ENCODE measurements at places on chromosomes 13 and 19.

- DNase-seq, result no peak
Observed at GRCh38 chr19:18833141-18833476, 1.4 kb downstream of the UPF1 start.

DNA sequence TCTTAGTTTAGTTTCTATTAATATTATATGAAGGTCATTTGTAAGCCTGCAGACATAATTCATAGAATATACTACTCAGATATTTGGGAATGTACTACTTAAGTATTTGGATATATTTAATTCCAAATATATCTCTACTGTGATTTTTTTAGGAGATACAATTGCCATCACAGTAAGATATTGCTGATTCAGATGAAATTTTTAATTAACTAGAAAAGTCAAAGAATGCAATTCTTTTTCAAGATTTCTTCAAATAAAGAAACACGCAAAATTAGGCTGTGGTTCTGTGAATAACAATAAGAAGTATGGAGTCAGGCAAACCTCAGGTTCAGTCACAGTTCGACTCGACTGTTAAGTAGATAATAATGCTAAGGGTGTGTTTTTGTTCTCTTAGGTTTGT, 550.4 kb upstream of the GPC6 start:
- DNase-seq, result no peak

- DNase-seq, result peak; percentile 36
Observed at GRCh38 chr19:6801485-6802086, 29.1 kb downstream of the VAV1 start.

- DNase-seq, result no peak
Observed at GRCh38 chr19:6663236-6664201, 6.4 kb downstream of the TNFSF14 start.

- DNase-seq, result no peak
Observed at GRCh38 chr13:96810104-96810503, 184.2 kb downstream of the OXGR1 start.

GRCh38 chr19:42032431-42032830, 37.6 kb downstream of the GRIK5 start:
- no peak for DNase-seq

GRCh38 chr19:5255602-5256231, 84.9 kb downstream of the PTPRS start:
- DNase-seq, result no peak

- DNase-seq, result no peak
Observed at GRCh38 chr19:43501661-43502418, 2.7 kb downstream of the PHLDB3 start.

DNA sequence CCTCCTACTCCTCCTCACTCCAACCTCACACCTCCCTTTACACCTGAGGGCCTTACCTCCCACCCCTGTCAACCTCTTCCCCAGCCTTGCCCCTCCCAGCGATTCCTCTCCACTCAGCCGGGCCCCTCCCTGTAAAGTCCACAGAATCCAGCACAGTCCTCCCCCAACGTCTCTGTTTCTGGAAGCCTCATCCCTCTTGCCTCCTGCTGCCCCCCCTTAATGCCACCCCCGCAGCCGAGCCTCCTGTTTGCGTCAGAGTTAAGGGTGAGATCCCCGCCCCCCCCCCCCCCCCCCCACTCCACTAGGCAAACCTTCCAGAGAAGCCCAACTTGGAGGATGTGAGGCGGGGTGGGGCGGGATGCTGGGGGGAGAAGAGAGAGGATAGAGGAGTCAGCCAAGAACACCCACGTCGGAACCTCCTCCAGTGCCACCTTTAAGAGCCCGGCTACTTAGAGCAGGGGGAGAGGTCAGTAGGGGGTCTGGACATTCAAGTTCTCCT, 2.1 kb downstream of the UNC13A start:
- no peak for DNase-seq

- no peak for DNase-seq
Observed at GRCh38 chr13:42762251-42762650, 19.1 kb upstream of the FAM216B start.

DNA sequence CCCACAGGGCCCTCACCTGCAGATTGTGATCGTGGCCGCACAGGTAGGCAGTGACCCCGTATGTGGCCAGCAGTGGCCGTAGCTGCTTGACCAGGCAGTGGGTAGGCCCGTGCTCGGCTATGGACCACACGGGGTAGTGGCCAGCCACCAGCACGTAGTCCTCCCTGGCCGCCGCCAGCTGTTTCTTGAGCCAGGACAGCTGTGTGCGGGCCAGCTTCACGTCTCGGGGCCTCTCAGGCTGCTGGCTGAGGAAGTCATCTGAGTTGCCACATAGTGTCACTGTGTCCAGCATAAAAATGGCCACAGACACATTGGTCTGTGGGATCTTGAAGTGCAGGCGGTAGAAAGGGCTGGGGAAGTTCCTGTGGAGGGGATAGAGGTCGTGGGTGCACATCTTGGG, 1.2 kb downstream of the ACP5 start:
- DNase-seq, result no peak

DNA sequence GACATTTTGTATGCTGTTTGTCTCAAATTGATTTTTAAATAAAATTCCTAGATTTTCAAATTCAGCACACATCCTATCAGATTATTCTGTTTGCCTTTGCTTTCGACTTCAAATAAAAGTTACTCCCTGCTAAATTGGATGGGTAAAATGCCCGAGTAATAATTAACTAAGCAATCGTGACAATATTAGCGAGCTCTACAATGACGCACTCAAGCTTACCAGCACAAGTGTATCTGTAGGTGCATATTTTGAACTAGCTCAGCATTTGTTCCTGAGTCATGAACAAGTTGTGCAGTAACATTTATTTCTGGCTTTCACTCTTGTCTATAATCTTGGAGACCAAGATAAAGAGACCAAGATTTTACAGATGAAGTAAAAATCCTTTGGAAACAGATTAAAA, 113.4 kb downstream of the UBL3 start:
- no peak for DNase-seq

DNA sequence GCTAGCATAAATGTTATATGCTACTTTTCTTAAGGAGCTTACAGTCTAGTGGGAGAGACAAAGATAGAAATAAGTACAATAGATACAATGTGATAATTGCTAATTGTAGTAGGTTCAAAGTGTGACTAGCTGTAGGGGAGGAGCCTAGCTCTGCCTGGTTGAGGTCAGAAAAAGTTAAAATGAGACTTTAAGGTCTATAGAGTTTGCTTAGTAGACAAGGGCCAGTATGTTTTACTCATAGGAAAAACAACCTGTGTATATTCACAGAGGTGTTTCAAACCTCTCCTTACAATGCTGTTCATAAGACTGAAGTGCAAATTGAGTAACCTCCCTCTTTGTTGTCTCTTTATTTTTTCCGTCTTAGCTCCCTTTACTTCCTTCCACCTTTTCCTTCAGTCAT, 56.1 kb downstream of the PDS5B start:
- no peak for DNase-seq

GRCh38 chr19:33798681-33799111, 2.0 kb downstream of the KCTD15 start:
- no peak for DNase-seq

DNA sequence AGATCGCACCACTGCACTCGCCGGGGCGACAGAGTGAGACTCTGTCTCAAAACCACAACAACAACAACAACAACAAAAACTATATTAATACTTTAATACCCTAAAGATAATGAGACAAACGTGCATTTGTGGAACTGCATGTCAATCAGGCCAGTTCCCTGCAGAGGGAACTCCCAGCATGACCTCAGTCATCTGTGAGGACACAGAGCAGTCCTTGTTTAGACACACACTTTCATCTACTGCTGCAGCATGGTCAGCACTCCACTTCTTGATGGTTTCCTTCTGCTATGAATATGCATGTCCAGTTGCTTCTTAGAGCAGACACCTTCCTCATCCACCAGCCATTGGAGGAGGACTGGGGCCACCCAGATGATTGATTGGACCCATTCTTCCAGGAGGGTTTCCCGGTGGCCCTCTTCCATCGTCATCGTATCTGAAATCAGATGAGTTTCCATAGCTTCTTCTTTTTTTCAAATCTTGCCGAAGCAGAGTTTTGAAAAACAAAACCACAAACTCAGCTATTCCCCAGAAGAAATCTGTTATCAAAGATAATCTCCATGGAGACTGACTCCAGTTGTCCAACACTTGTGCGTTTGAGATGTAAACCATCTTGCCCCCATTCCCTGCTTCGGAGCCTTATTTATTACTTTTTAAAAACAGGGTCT, 26.5 kb downstream of the ZNF607 start:
- no peak for DNase-seq

- no peak for DNase-seq
Observed at GRCh38 chr13:24505256-24505655, 7.3 kb downstream of the PARP4 start.

DNA sequence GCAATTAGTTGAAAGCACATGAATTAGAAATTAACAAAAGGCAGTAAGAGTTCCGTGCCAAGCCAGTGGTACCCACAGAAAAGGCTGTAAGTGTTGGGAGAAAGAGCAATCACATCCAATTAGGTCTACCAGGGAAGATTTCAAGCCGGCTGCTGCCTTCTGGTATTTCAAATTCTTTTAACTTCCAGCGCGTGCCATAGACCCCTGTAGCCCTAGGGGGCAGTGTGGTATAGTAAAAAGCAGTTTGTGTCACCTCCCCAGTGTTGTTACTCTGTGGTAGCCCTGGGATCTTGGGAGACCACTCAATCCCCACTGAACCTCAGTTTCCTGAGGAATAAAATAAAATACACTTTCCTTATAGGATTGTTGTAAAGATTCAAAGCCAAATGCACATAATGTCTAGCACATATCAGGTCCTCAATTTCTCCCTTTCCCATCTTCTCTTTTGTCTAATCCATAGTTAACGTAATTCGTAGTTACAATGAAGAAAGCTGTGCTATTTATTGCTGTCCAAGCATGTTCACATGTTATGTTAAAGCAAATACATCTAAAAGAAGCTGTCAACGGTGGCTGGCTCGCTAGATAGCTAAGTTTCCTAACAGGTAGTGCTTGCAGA, 230.2 kb downstream of the TDRD3 start:
- DNase-seq, result no peak

DNA sequence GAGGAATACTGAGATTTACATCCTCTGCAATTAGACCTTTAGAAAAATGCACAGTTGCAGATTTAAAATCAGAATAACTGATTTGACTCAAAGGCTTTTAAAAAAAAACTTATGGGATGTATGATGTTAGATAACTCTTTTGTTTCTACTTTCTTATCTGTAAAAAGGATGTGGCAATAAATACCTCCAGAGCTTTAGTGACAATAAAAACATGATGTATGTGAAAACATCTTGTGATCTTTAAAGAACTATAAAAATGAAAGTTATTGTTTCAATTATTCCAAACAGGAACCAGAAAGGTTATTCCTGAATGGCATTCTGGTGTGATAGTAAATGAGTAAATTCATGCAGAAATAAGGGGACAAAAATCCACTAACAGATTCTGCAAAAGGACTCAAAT, 2712.2 kb upstream of the PCDH20 start:
- DNase-seq, result no peak

DNA sequence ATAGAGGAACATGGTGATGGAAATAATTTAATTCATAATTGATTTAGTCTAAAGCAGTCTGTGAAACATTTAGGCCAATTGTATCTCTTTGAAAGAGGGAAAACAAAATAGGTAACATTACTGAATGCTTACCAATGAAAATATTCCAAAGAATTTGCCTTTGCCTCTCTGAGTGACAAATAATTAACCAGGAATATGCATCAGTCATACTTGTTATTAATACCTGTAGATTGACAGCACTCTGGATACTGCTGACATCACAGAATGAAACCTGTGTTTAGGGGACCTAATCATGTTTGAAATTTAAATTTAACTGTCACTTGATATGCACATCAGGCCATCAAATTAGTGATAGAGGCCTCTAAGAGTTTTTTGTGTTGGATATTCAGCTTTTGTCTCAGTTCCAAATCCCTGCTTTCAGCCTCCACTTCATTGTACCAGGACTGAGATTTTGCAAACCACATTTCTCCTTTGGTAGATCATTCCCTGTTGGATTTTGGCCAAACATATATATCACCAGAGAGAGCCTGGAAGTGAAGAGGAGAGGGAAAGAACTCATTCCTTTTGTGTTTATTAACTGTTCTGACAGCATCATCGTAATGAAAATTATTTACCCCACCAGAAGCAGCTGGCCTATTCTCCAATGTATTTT, 64.8 kb upstream of the KLHL1 start:
- DNase-seq, result no peak

DNA sequence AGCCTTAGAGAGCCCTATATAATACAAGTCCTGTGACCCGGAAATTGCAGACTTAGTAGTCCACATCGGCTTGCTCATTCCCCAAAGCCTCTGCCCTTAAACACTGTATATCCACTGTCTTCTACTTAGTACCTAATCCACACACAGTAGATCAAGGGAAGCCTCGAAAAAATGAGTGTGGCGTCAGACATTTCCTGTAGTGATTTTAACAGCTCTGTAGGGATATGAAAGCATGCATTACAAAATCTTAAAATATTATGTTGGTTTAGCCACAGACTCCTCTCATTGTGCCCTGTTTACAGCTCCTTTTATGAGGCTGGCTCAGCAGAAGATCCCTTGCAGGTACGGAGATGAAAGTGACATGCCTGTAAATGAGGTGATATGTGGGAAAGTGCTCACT, 416.3 kb downstream of the LIG4 start:
- no peak for DNase-seq

DNA sequence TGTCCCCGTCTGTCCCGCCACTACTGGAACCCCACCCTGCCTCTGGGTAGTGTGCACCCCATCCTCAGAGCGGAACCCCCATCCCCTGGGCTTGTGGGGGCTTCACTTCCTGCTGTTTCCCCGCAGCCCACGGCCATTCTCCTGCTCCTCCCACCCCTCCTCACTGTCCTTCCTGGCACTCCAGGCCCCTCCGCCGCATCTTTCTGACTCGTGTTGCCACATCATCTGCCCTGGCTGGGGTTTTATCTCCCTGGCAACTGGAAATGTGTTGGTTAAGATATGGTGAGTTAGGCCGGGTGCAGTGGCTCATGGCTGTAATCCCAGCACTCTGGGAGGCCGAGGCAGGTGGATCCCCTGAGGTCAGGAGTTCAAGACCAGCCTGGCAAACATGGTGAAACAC, 37.3 kb downstream of the KDM4B start:
- DNase-seq, result no peak

- no peak for DNase-seq
Observed at GRCh38 chr19:29745253-29745652, 30.2 kb upstream of the C19orf12 start.

DNA sequence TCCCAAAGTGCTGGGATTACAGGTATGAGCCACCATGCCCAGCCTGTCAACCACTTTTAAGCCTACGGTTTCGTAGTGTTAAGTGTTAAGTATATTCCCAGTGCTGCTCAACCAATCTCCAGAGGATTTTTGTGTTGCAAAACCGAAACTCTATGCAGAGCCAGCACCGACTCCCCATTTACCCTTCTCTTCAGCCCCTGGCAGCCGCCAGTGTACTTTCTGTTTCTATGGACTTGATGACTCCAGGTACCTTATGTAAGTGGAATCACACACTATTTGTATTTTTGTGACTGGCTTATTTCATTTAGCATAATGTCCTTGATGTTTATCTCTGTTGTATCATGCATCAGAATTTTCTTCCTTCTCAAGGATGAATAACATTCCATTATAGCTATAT, 1.1 kb downstream of the SULT2A1 start:
- no peak for DNase-seq

- no peak for DNase-seq
Observed at GRCh38 chr13:113645329-113645728, 12.7 kb downstream of the ATP4B start.
